ENCODE measurements at places on chromosomes 16 and 17.

DNA sequence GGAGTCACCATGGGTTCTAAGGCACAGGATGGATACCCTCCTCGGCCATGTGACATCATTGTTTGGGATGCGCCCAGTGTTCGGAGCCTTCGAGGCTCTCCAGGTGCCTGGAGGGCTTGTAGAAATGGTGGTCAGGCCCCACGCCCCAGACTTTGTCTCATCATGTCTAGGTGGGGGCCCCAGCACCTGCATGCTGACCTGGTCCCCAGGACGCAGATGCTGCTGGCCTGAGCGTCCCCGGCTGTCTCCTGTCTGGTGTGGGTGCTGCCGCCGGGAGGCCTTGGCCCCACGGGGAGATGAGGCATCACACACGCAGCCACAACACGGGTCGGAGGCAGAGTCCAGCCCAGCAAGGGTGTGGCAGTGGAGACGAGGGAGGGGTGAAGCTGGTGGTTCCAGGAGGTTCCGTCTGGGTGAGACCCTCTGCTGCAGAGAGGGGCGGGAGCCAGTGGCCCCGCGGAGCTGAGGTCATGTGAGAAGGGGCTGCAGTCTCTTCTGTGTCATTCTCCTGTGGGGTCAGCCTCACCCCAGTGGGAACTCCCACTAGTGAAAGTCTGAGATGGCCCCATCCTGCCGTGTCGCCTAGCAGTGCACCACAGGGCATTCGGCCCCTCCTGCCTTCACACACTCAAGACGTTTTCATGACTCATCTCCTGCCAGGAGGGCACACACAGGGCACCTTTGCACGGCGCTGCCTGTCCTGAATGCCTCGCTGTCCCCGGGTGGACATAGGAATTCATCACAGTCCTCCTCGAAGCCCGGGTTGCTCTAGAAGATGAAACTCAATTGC is 46.6 kb downstream of the JPH3 start:
- DNase-seq = no peak

DNA sequence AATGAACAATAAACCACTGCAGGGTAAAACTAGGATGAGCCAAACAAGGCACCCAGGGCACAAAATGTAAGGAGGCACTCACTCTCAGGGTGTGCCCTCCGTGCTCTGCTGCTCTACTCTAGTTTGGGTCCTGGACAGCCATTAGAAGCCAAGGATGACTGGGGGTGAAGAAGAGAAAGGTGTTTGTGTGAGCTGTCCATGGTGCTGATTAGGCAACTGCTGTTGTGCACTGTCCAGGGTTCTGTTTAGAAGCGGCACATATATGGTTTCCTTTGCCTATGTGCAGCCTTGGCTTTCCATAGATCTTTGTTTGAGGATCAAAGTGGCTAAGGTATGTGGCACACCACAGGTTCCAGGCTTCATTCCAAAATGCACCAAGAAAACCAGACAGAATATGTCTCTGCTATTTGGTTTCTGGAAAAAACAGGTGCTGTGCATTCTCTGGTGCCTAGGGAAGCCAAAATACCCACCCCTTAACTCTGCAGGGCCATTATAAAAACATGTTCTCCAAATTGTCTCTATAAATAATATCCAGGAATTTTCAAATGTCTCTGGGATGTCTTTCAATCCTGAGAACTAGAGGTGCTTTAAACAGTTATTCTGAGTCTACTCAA is 123.5 kb downstream of the CBLN1 start:
- no peak for DNase-seq

DNA sequence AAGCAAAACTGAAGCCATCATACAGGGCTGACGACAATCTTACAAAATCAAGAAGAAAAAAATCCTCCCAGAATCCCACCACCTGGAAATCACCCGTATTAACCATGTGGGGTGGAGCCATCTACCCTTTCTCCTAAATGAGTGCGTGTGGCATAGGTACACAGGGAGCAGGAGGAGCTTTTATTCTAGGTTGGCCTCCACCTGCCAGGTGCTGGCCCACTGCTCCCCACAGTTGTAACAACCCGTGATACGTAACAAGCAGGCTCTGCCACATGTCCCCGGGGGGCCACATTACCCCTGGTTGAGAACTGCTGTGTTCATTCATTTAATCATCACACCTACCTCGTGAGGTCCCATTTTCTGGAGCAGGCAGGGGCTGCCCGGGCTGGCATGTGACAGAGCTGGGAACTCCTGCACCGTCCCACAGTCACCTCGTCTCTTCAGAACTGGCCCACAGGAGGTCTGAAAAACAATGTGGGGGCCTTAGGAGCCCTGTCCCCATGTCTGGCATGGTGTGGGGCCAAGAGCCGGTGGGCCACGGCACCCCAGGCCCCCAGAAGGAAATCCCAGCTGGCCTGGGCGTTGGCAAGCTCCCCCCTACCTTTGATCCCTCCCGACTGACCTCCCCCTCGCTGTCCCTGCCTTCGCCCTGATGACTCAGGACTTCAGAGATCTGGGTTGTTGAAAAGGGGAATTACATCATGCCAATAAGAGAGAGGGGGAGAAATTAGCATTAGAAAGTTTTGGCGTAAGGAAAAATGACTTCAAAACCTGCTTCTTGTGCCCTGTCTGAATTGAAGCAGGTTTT is 12.9 kb downstream of the CMIP start:
- DNase-seq = no peak

- no peak for DNase-seq
These were observed 19.9 kb downstream of the ZNF200 start for GRCh38 chr16:3214904-3215600.

DNA sequence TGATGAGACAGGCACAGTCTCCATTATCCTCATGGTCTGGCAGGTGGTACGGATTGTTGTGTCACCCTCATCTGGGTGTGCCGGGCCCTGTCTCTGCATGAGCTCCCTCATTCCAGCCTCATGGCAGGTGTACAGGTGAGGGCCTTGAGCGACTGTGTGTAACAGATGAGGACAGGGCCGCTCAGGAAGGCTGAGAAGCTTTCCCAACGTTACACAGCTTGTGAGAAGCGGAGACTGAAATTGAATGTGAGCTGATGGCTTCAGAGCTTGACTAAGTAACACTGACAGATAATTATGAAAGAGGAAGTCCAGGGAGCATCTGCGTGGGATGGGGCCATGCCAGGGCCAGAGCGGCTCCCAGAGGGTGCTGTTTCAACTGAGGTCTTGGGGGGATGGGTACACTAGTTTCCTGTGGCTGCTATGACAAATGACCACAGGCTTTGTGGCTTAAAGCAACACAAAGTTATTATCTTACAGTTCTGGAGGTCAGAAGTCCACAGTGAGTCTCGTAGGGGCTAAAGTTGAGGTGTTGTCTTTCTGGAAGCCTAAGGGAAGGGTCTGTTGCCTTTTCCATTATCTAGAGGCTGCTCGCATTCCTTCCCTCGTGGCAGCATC is 36.7 kb downstream of the CMIP start:
- peak; percentile 16 for DNase-seq

DNA sequence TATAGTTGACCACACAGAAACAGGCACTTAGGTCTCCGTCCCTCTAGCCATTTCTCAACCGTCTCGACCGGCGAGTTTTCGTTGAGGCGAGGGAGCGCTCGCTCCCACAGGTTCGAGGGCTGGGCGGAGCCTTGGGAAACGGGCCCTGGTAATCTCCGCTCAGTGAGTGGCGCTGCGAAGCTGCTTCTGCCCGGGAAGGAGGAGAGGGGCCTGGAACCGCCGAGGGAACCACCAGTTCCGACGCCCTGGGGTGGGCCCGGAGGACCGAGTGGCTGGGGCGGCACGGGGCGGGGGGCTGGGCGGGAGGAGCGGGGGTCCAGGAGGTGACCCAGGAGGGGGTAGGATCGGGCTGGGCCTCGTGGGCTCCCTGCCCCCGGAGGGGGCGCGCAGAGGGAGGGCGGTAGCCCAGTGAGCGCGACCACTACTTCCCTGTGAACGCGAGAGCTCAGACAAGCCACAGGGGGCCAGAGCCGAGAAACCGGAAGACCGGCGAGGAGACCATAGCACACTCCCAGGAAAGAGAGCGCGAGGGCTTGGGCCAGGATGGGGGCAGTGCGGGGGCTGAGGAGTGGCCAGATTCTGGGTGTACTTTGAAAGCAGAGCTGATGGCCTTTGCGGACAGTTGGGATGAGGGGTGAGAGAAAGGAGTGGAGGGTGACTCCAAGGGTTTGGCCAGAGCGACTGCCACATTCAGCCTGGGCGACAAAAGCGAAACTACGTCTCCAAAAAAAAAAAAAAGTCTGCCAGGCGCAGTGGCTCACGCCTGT is 29.9 kb upstream of the ARL4D start:
- peak; percentile 91 for DNase-seq

DNA sequence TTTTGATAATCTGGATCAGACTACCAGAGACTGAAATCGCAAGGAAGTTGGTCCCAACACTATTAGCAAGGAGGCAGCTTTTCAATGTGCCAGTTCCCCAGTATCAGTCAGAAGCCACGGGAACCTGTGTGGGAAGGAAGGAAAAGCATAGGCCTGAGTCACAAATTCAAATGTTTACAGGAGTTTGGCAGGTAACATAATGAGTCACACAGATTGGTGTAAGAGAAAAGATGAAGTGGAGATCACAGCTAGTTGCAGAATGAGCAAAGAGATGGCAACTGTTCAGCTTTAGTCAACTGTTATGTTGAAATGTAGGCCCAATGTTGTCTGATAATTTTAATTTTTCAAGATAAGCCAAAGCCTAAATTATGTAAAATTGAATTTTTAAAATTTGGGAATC is 28.1 kb upstream of the ITGA2B start:
- no peak for DNase-seq

DNA sequence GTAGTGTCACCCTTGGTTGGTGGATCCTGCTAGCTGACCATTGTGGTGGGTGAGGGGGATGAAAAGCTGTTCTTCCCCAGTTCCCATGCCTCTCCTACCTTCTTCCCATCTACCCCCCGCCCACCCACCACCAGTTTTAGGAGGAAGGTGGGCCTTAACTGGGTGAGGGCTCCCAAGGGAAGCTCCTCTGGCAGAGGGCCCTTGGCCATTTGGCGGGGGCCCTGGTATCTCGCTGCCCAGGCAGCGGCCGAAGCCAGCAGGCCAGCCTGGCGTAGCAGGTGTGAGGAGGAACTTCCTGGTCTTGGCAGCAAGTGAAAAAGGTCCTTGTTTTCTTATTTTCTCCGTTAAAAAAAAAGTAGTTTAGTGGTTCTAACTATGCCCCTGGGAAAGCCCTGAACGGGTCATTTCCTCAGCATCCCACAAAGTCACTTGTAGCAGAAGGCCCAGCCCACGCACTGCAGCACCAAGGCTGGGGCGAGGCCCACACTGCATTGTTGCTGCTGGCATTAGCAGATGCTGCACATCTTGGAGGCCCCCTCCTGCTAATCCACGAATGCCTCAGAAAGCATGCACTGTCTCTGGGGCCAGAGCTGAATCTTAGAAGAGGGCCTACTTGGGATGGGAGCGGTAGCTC is 72.5 kb downstream of the MPRIP start:
- DNase-seq = no peak

- DNase-seq = peak; percentile 47
These were observed 126.0 kb downstream of the RAB11FIP4 start for GRCh38 chr17:31517524-31517923.

- peak; percentile 69 for DNase-seq
These were observed 1.8 kb upstream of the SLC4A1 start for GRCh38 chr17:44269535-44270240.

- DNase-seq = peak; percentile 44
These were observed 164.5 kb upstream of the CHMP6 start for GRCh38 chr17:80826955-80827645.

DNA sequence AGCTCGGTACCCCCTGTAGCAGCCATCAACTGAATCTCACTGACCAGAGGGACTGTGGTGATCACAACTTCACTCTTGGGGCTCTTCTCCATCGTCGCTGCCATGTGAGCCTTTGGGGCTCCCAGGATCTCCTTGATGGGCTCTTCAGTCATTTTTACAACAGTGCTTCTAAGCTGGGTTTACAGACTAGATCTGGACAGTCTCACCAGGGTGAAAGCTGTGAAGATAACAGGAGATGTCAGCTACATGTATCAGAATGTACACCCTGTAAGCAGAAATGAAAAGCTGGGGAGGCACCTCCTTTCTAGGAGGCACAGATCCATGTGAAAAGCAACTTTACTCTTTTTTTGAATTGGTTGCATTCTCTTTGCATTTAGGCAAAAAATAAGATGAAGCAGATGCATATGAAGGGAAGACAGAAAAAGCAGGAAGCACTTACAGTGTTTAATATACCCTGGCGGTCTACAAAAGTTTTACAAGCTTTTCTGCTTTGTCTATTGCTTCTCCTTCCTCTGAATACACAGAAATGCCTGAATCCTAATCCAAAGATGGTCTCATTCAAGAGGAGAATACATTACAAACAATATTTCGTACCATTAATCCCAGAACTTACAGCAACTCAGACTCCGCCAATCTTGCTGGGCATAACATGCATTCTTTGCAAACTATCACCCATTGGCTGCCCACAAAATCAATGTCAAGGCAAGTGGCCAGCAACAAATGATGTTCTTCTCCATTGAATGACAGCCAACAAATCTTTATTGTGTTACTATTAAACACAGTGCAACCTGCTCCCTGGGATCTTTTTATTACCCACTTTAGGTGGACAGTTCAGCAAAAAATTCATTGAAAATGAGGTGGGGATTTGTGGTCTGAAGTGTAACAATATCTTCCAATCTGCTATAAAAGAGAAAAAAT is 1.5 kb downstream of the TMEM100 start:
- DNase-seq = no peak

DNA sequence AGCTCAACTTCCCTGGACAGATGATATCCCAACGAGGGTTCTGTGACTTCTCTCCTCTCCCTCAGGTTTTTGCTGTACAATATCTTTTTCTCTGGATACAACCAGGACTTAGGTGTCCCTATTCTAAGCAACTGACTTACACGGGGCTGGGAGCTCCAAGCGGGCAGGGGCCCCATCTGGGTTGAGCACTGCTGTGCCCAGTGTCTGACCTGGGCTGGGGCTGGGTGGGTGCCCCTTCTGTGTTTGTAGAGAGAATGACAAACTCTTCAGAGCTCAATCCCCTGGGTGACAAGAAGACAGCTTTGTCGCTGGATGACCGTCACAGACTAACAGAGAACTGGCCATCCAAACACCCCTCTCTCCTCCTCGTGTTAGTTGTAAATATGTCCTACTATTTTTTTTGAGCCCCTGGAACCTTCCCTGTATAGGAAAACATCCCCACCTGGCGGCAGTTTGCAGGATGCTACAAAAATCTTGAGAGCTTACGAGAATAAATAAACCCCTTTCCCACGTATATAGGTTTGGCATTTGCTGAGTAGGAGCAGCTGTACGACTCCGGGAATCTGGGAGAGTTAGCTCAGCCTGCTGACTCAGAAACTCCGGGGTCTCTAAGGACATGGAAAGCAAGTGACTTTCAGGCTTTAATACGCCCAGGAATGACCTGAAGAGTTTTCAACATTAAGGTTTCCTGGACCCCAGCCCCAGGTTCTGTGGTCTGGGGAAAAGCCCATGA is 23.7 kb upstream of the RCVRN start:
- DNase-seq = peak; percentile 4

All from NCI-H69 (cell line).